NCI-H2227 treated with DMSO at 0.1 percent for 48 hours (cell line): ENCODE measurements at places on chromosomes 12 and 14.

GRCh38 chr14:21015312-21015711 lies 9.5 kb downstream of the NDRG2 start:
- no peak for DNase-seq

DNA sequence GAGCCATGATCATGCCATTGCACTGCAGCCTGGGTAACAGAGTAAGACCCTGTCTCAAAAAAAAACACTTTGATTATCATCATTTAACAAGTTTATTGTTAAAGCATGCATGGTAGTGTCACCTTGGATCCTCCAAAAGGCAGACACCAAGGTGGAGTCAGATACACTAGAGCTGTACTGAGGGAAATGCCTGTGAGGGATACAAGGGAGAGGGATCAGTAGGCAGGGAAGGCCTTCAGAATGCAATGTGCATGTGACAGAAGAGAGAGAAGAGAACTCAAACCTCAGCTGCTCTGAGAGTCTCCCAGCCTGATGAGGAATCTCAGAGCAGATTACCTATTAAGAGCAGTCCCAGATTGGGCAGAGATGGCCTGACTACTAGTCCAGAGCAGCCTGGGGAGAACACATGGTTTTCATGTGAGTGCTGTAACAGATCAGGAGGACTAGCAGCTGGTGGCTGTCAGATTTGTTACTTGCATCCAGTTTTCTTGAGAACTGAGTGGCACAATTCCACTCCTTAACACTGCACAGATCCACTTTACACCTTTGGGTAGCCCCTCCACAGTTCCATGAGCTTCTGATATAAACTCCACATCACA lies 38.0 kb upstream of the A2ML1 start:
- no peak for DNase-seq

DNA sequence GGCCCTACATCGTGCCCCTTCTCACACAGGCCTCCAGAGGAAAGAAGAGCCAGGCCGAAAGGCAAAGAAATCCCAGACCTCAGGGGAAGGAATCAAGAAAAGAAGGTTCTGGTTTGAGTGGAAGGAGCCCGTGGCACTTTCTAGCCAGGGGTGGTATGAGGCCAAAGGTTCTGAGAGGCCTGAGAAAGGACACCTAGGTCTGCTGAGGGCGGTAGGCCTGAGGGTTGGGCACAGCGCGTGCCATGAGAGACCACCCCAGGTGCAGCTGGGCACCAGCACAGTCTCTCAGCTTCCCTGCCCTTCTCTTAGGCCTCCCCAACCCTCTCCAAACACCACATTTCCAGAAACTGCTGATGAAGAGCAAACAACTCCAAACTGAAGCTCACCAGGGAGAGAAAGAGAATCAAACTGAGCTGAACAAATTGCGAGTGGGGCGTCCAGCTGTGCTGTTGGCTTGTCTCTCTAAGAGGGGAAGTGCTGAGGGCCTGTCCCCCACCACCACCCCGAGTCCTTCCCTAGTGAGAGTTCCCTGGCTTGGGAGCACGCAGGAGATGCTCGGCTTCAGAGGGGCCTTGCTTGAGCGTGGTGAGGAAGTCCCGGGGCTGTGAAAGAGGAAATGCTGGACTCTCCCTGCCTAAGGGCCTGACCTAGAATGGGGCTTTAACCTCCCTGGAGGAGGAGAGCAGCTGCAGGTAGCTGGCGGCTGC lies 184.8 kb downstream of the ZFP36L1 start:
- no peak for DNase-seq

DNA sequence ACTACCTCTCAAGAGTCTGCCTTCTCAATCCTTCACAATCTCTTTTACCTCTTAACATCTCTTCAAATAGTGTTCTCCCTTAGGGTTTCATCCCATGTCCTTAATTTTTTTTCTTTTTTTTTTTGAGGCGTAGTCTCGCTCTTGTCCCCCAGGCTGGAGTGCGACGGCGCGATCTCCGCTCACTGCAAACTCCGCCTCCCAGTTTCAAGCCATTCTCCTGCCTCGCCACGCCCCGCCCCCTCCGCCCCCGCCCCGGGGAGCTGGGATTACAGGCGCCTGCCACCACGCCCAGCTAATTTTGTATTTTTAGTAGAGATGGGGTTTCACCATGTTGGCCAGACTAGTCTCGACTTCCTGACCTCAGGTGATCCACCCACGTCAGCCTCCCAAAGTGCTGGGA lies 7.0 kb upstream of the BCAT1 start:
- no peak for DNase-seq

- DNase-seq = no peak
Measured at GRCh38 chr12:6306599-6307220, 3.8 kb upstream of the PLEKHG6 start.

GRCh38 chr12:96414637-96415036 lies 14.4 kb upstream of the CDK17 start:
- no peak for DNase-seq

DNA sequence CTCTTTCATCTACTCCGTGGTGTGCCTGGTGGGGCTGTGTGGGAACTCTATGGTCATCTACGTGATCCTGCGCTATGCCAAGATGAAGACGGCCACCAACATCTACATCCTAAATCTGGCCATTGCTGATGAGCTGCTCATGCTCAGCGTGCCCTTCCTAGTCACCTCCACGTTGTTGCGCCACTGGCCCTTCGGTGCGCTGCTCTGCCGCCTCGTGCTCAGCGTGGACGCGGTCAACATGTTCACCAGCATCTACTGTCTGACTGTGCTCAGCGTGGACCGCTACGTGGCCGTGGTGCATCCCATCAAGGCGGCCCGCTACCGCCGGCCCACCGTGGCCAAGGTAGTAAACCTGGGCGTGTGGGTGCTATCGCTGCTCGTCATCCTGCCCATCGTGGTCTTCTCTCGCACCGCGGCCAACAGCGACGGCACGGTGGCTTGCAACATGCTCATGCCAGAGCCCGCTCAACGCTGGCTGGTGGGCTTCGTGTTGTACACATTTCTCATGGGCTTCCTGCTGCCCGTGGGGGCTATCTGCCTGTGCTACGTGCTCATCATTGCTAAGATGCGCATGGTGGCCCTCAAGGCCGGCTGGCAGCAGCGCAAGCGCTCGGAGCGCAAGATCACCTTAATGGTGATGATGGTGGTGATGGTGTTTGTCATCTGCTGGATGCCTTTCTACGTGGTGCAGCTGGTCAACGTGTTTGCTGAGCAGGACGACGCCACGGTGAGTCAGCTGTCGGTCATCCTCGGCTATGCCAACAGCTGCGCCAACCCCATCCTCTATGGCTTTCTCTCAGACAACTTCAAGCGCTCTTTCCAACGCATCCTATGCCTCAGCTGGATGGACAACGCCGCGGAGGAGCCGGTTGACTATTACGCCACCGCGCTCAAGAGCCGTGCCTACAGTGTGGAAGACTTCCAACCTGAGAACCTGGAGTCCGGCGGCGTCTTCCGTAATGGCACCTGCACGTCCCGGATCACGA lies 2.2 kb downstream of the SSTR1 start:
- no peak for DNase-seq

- DNase-seq = no peak
Measured at GRCh38 chr12:7448099-7448498, 4.1 kb upstream of the CD163L1 start.

DNA sequence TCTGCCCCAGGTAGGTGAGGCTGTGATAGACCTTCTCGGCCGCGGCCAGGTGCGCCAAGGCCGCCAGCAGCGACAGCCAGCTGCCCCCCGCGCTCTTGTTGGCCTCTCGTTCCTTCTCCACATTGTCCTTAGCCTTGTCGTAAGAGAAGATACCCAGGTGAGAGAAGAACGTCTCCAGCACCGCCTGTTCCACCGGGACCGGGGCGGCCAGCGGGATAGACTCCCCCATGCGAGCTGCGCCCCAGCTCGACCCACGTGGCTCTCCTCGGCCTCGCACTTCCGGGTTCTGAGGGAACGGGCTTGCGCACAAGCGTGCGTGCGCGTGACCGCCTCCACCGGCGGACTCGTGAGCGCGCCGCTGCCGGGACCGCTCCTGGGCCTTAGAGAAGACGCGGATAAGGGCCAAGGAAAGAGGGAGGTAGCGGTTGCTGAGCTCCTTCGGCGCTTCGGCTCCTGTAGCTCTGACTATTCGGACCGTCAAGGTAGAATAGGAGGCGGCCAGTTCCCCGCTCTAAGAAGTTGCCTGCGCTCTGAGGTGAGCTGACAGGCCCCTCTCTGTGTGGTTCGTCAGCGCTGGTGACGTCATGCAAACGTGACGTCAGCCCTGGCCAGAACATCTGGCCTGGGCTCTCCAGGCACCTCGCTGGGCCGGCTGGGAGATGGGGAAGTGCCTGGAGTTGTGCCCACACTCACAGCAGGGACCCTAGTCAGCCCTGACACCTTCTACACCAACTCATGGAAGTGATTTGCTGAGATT lies at the start of gene KICS2:
KICS2 (minus strand) TSS at position 288 of the 757 bp plus-strand sequence; CDS start at position 229, 59 bp downstream.
- DNase-seq = peak; percentile 81
